ENCODE measurements at places on chromosomes 4 and X.

DNA sequence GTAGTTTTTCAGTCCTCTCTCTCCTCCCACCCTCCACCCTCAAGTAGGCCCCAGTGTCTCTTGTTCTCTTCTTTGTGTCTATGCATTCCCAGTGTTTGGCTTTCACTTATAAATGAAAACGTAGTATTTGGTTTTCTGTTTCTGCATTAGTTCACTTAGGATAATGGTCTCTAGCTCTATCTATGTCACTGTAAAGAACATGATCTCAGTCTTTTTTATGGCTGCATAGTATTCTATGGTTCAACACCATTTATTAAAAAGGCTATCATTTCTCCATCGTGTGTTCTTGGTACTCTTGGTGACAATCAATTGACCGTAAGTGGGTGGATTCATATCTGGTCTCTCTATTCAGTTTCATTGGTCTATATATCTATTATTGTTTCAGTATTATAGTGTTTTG, 18.7 kb upstream of the IL2 start:
- DNase-seq, result no peak

DNA sequence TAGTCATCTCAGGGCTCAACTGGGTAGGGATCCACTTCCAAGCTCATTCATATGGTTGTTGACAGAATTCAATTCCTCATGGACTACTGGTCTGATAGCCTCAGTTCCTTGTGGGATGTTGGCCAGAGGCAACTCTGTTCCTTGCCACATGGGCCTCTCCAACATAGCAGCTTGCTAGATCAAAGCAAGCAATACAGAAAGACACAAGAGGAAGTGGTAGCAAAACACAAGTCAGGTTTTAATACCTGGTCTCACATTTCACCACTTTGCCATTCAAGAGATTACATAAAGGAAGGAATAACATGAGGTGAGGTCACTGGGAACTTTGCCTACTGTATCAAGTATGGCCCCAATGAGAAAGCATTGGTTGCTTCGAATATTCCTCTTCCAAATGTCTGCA, 79.2 kb downstream of the PRSS12 start:
- DNase-seq, result no peak

- DNase-seq, result no peak
These were observed 19.0 kb upstream of the PDE5A start for GRCh38 chr4:119647558-119647957.

DNA sequence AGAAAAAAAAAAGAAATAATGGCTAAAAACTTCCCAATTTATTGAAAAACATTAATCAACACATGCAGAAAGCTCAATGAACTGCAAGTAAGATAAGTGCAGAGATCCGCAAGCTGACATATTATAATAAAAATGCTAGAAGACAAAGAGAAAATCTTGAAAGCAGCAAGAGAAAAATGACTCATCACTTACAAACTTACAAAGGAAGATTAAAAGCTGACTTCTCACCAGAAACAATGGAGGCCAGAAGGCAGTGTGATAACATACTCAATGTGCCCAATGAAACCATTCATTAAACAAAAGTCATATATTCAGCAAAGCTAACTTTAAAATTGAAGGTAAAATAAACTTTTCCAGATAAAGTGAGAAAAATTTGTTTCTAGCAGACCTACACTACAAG, 7.3 kb upstream of the BRWD3 start:
- no peak for DNase-seq

DNA sequence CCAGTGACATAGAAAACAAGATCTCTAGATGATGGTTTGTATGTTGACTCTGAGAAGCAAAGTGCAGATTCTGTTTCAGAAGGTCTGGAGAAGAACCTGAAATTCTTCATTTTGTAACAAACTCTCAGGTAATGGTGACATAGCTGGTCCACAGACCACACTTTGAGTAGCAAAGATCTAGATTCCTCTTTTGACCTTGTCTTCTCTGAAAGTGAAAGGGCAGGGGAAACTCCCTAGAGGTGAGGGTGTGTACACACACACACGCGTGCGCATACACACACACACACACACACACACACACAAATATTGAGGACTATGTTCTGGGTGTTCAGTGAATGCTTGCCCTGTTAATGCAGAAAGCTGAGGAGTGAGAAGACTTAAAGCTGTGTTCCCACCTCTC, 110.1 kb downstream of the NHSL2 start:
- no peak for DNase-seq

- DNase-seq, result no peak
These were observed 23.1 kb downstream of the ZRSR2 start for GRCh38 chrX:15813416-15813815.

GRCh38 chrX:13821738-13822137, 4.8 kb upstream of the GPM6B start:
- no peak for DNase-seq

- no peak for DNase-seq
These were observed 401.5 kb downstream of the PPP3CA start for GRCh38 chr4:100945789-100946188.

GRCh38 chrX:3124031-3124430, 82.8 kb downstream of the ARSF start:
- DNase-seq, result no peak

GRCh38 chr4:83850435-83850834, 314.5 kb downstream of the GPAT3 start:
- DNase-seq, result no peak

DNA sequence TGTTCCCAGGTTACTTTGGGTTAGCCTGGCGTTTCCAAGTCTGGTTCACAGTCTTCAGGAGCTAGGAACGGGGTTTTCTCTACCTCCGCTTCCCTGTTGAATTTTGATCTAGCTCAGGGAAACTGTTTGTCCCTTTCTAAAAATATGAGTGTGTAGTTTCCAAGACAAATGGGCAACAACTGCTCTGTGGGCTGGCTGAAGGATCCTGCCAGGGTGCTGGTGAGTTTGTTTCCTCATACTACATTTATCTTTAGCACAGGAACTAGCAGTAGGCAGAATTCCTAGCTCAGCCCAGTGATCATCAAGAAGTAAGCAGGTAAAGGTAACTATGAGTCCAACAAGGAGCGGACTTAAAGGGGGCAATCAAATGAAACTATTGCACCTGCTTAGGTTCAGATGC, 13.3 kb upstream of the FAM47E start:
- peak; percentile 91 for DNase-seq

- no peak for DNase-seq
These were observed 43.6 kb downstream of the RTL9 start for GRCh38 chrX:110402091-110402849.

DNA sequence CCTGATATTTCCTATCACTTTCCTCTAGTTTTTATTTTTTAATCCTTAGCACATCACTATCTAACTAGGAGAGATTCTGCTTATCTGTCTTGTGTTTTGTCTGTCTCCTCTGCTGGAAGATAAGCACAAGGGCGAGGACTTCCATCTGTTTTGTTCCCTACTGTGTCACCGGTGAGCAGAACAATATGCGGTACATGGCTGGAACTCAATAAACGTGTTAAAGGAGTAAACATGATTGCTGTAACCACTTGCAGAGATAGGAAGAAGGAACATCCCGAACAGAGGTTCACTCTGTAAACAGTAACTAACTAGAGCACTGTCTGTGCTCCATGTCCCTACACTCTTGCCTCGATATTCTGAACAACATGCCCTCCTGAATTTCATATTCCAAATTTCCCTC, 5.2 kb downstream of the HS3ST1 start:
- no peak for DNase-seq

DNA sequence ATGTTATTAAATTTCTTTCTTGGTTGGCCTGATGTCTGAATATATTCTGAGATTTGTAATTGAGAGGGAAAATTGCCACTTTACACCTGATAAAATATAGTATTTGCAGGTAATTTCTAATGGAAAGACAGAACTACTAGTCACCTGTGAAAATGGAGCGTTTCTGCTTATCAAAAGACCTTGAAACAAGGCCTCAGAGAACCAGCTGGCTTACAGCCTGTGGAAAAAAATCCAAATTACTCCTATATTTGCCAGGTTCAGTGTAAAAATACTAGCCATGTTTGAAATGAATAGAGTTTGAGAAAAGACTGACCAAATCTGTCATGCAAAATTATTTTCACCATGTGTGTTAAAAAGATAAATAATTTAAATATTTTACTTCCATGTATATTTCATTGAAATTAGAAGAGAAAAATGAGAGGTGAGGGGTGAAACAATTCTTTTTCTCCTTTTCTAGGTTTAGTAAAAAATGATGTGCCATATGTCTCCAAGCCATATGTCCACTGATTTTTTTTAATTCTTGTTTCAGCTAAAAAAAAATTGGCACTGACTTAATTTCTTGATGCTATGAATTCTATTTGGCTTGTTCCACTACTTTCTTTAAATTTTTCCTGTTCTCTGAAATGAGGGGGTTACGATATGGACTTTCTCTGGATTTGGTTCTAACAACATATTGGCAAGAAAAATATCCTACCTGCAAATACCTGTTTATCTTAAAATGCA, 464.9 kb downstream of the GRXCR1 start:
- no peak for DNase-seq

GRCh38 chr4:79141530-79141929, 184.3 kb downstream of the NAA11 start:
- DNase-seq, result no peak

DNA sequence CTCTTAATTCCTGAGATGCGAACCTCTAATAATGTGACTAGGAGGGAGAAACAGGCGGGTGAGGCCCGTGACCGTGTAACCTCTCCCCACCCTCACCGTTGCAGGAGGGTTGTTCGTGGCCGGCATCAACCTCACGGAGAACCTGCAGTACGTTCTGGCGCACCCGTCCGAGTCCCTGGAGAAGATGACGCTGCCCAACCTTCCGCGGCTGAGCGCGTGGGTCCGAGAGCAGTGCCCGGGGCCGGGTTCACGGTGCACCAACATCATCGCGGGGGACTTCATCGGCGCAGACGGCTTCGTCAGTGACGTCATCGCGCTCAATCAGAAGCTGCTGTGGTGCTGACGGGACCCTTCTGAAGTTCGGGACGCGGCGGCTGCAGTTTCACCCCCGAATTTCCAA, 17.8 kb downstream of the PLCXD1 start:
- DNase-seq, result no peak

DNA sequence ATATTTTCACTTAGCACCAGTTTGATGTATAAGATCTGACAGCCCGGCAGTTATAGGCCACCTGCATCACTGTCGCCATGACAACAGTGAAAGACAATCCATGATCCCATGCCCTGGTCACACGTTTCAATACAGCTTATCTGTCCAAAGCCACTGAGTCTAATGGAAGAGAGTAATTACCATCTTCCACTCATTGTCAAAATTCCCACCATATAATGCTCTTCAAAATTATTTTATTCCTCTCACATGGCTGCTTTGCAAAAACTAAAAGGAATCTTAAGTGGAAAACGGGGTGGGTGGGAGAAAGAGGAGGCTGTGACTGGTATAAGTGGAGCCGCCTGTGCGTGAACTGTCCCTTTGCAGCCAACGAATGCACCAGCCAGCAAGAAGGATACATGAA, 44.2 kb downstream of the MAML3 start:
- DNase-seq, result no peak

DNA sequence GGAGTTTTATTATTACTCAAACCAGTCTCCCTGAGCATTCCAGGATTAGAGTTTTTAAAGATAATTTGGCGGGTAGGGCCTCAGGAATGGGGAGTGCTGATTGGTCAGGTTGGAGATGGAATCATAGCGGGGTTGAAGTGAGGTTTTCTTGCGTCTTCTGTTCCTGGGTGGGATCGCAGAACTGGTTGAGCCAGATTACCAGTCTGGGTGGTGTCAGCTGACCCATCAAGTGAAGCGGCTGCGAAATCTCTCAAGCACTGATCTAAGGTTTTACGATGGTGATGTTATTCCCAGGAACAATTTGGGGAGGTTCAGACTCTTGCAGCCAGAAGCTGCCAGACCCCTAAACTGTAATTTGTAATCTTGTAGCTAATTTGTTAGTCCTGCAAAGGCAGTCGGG, 25.1 kb upstream of the SETD7 start:
- DNase-seq, result no peak

DNA sequence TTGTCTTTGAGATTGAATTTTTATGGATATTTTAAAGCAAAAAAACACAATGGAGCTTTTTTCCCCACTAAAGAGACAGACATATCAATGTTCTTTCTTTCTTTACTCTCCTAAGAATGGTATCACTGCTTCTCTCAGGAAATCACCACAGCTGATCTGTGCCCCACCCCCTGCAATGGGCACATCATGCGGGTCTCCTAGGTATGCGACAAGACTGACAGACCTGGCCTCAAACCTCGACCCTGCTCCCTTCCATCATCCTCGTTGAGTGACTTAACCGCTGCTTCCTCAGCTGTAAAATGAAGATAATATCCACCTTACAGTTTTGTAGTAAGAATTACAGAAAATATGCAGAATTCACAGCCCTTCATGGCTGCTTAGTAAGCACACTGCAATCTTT, 58.3 kb downstream of the LEF1 start:
- DNase-seq, result no peak

DNA sequence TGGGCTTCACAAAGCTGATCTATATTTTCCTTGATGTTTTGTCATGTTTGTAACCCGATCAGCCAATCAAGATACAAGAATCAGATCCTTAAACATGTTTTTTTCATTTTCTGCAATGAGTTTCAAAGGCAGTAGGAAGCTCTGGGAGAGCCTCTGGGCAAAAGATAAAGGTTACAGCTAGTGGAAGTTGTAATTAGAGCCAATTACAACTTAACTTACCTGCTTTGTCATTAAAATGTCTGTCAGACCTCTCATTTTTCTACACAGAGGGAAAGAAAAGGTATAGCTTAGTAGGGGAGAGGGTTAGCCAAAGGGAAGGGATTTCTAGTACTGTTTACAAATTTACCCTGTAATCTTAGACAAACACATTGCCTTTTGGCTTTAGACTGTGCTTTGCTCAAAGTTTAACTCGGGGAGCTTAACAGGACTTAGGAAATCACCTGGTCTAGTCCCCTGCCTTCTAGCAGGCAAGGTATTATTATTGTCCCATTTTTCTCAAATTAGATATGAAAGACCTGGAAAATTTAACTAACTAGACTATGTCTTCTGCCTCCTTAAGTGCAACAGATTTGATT, 55.8 kb downstream of the FGF16 start:
- no peak for DNase-seq

DNA sequence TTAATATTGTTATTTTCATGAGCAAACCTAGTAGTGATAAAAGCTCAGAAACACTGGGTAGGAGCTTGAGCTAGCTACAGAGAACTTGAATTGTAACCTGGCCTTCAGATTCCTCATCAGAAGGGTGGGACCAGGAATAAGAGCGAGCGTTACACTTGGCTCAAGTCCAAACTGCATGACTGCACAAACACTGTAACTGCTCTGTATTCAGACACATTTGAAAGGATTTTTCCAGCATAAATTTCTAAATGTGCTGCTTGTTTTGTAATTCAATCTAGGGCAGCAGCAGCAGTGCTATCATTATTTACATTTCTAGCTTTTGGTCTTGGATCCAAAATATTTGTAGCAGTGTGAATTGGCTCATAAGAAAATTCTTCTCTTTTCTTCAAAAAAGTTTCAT, 133.0 kb upstream of the TMLHE start:
- DNase-seq, result no peak

GRCh38 chrX:150692831-150693724, at the start of gene MTMR1:
TSS of gene MTMR1 (plus strand) at chrX:150693396. CDS start at chrX:150693531, 135 bp downstream.
- DNase-seq, result no peak

GRCh38 chrX:82757614-82758013, 750.5 kb upstream of the POU3F4 start:
- no peak for DNase-seq

- no peak for DNase-seq
These were observed 283.9 kb downstream of the IDS start for GRCh38 chrX:149221230-149221629.

GRCh38 chr4:88791274-88791673, 93.6 kb upstream of the NAP1L5 start:
- no peak for DNase-seq

GRCh38 chr4:76354517-76355473, 48.3 kb downstream of the STBD1 start:
- DNase-seq, result no peak
